Vagina (tissue), 2 donors: ENCODE measurements at places on chromosomes 7 and 10.

DNA sequence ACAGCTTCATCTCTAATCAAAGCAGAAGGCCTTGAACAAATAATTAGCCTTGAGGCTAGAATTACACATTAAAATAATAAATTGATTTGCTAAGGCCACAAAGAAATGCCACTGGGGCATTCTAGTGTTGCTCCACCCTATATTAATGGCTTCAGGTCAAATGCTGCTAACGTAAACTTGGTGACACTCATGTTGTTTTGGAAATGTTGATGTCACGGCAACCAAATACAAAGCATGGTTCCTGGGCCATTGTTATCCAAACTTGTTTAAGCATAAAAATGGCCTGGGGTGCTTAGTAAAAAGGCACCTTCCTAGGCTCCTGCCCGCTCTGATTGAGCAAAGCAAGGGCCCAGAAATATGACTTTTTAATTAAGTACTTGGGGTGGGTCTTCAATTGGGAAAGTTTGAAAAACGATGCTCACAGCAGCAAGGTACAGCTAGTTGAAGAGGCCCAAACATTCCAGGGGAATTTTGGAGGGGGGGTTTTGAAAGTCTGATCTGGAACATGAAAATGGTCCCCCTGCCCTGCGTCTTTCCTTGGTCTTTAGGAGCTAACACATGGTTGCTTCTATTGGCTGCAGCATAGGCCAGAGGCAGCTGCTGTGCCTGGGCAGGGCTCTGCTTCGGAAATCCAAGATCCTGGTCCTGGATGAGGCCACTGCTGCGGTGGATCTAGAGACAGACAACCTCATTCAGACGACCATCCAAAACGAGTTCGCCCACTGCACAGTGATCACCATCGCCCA is 67.8 kb downstream of the ABCC2 start:
- H3K4me3 ChIP-seq, result no peak overlapping the region
- no peaks in the 10 kb centered on the region for H3K27me3 ChIP-seq
- H3K27ac ChIP-seq, result no peak overlapping the region
- H3K36me3 ChIP-seq, result no peaks in the 10 kb centered on the region
- H3K4me1 ChIP-seq, result no peaks in the 10 kb centered on the region

- no peak for DNase-seq
- H3K36me3 ChIP-seq, result no peaks in the 10 kb centered on the region
- H3K4me1 ChIP-seq, result peaks cover 32% of the 10 kb centered on the region
- H3K27ac ChIP-seq, result no peak overlapping the region
Measured at GRCh38 chr7:70698219-70698832, 433.6 kb upstream of the GALNT17 start.

GRCh38 chr7:133609806-133610205 is 356.9 kb downstream of the EXOC4 start:
- H3K27me3 ChIP-seq, result no peaks in the 10 kb centered on the region
- no peak overlapping the region for H3K27ac ChIP-seq
- H3K4me3 ChIP-seq, result no peak overlapping the region
- H3K4me1 ChIP-seq, result no peaks in the 10 kb centered on the region
- no peak for DNase-seq

DNA sequence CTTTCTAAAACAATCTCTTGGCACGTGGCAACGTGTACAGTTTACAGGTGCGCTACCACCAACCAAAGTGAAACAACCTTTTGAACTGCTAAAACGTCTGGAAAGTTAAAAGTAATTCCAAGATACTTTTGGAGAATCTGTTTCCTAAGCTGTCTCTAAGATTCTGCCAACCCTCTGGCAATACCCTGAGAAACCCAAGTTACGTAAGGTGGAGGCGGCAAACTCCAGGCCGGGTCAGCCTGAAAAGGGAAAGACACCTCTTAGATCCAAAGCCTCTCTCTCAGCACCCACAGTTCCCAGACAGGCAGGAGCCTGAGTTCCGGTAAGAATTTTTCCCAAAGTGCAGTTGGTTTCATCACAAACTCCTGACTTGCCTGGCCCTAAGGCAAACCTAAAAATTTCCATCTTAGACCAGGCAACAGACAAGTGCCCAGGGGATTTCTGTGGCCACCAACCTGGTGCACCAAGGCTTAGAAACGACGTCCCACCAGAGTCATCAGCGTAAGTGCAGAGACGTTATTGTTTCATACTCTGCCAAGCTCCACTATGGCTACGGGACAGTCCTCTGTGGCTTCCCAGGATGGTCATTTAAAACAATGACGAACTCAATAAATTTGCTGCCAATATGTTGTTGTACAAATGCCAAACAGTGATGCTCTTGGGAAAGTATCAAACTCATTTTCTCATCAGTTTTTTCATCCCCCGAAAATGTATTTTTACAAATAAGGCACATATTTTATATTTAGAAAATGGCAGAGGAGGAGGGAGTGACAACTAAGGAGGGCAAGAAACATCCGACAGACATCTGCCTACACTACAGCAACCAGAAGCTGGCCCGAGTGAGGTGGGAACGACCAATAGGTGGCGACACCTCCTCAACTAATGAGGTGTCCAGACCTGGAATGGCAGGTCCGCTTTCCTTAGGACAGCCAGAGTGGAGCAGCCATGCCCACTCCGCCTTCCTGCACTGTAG is 205.8 kb upstream of the FRMD4A start:
- H3K4me1 ChIP-seq, result no peaks in the 10 kb centered on the region
- no peak overlapping the region for H3K4me3 ChIP-seq
- no peak for DNase-seq
- H3K27ac ChIP-seq, result no peak overlapping the region

DNA sequence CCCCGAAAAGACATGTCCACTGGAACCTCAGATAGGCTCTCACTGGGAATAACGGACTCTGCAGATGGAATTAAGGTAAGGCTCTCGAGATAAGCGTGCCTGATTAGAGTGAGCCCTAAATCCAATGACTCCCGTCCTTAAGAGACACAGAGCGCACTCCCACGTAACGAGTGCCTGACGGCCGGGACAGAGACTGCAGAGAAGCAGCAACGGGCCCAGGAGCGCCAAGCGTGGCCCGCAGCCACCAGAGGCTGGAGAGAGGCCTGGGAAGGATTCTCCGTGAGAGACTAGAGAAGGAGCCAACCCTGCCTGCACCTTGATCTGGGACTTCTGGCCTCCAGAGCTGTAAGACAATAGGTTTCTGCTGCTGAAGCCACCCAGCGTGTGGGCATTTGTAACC is 20.0 kb upstream of the TNRC18 start:
- H3K27me3 ChIP-seq, result no peaks in the 10 kb centered on the region
- no peaks in the 10 kb centered on the region for H3K36me3 ChIP-seq
- no peak overlapping the region for H3K27ac ChIP-seq
- H3K4me1 ChIP-seq, result no peaks in the 10 kb centered on the region

DNA sequence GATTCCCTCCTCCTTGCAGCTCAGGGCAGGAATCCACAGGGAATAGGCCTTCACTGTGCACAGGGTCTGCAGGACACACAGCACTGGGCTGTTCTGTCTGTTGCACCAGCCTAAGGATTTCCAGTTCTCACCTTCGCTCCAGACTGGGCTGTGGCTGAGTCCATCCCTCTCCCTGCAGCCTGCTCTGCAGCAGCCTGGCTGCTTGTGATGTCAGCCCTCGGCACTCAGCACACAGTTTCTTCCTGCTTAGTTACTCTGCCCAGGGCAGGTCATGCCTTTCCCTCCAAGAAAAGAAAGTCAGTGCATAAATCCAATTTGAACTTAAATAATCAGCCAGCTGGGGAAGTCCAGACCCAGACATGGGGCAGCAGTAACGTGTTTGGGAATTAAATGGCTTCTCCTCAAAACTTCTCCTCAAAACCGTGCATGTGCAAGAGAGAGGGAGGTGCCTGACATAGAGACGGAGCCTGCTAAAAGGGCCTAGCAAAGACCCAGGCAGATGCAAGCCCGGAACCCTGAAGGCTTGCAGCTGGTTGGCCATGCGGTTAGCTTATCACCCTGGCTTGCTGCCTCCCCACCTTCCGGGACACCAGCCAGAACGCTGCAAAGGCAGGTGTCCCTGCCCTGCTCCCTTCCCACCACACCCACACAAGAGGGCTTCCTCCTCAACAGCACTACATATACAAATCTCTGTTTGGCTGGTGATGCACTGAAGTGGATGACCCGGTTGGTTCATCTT is 10.9 kb upstream of the GDF2 start:
- H3K36me3 ChIP-seq, result no peaks in the 10 kb centered on the region
- H3K27me3 ChIP-seq, result no peaks in the 10 kb centered on the region
- H3K27ac ChIP-seq, result no peak overlapping the region
- H3K4me1 ChIP-seq, result peaks cover 14% of the 10 kb centered on the region
- H3K4me3 ChIP-seq, result no peak overlapping the region
- DNase-seq, result no peak

DNA sequence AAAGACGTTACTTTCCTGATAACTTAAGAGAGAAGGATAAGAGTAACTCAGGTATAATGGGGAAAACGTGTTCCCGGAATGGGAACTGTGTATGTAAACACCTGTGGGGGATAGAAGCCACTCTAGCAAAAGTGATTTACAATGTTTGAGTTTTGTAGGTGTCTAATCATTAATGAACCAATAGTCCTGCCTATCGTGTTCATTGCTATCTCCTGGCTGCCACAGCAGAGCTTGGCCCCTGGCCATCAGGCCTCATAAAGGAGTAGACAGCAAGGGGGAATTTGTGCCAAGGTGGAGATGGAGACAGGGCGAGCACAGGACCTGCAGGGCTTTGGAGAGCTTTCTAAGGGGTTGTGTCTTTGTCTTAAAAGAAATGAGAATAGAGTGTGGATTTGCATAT is 102.1 kb downstream of the GAD2 start:
- H3K4me1 ChIP-seq, result no peaks in the 10 kb centered on the region
- H3K27ac ChIP-seq, result no peak overlapping the region
- DNase-seq, result no peak

- no peak overlapping the region for H3K27ac ChIP-seq
- H3K4me1 ChIP-seq, result peaks cover 54% of the 10 kb centered on the region
- no peak overlapping the region for H3K4me3 ChIP-seq
- H3K27me3 ChIP-seq, result no peaks in the 10 kb centered on the region
Measured at GRCh38 chr10:27525819-27526218, 21.7 kb downstream of the RAB18 start.

DNA sequence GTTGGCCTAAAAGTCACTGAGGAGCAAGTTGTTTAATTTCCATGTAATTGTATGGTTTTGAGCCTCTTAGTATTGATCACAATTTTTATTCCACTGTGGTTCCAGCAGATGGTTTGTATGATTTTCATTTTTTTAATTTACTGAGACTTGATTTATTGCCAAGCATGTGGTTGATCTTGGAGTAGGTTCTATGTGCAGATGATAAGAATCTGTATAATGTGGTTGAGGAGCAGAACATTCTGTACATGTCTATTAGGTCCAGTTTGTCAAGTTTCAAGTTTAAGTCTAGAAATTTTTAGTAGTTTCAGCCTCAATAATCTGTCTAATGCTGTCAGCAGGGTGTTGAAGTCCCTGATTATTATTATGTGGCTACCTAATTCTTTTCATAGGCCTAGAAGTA is 22.7 kb upstream of the ZWINT start:
- H3K36me3 ChIP-seq, result no peaks in the 10 kb centered on the region
- no peak overlapping the region for H3K27ac ChIP-seq
- H3K4me3 ChIP-seq, result no peak overlapping the region
- H3K4me1 ChIP-seq, result no peaks in the 10 kb centered on the region
